ENCODE measurements at places on chromosomes 13 and 19.

GRCh38 chr19:35045667-35046300, 4.3 kb downstream of the HPN start:
- peak; percentile 40 for DNase-seq

DNA sequence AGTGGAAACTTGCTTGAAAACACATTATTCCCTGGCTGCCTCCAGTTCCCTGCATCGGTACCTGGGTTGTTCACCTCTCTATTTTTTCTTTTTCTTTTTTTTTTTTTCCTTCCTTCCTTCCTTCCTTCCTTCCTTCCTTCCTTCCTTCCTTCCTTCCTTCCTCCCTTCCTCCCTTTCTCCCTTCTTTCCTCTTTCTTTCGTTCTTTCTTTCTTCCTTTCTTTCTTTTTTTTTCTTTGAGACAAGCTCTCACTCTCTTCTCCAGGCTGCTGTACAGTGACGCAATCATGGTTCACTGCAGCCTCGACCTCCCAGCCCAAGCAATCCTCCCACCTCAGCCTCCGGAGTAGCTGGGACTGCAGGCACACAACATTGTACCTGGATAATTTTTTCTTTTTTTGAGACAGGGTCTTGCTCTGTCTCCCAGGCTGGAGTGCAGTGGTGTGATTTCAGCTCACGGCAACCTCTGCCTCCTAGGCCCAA, 3.4 kb upstream of the RASAL3 start:
- DNase-seq: no peak

GRCh38 chr19:56080669-56081401, 40.3 kb downstream of the ZNF787 start:
- peak; percentile 82 for DNase-seq

- no peak for DNase-seq
Measured at GRCh38 chr13:113267642-113268405, 29.2 kb upstream of the LAMP1 start.

GRCh38 chr13:99659866-99660554, 158.7 kb downstream of the TM9SF2 start:
- no peak for DNase-seq

DNA sequence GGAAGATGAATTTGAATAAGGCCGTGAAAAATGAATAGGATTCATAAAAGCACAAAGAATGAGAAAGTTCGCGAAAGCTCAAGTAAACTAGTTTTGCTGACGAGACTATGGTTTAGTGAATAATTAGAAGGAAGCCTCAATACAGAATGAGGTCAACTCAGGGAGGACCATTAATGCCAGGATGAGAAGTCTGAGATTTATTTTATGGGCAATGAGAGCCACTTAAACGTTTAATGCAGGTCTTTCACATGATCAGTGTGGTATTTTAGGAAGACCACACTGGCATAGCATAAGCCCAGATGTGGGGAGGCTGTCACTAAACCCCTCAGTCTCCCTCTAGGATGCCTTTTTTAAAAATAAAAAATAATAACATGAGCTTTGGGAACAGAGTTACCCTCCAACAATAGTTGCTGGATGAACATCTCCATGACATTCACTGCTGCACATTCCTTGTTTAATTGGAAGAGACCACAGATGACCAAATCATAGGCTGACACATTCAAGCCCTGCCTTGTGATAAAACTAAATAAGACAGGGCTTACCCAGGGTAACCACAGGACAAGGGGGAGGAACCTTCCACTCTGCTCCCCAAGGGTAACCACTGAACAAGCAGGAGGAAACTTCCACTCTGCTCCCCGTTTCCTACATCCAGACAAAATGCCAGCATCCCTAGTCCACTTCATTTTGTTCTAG, 43.6 kb upstream of the LSM14A start:
- DNase-seq: no peak

DNA sequence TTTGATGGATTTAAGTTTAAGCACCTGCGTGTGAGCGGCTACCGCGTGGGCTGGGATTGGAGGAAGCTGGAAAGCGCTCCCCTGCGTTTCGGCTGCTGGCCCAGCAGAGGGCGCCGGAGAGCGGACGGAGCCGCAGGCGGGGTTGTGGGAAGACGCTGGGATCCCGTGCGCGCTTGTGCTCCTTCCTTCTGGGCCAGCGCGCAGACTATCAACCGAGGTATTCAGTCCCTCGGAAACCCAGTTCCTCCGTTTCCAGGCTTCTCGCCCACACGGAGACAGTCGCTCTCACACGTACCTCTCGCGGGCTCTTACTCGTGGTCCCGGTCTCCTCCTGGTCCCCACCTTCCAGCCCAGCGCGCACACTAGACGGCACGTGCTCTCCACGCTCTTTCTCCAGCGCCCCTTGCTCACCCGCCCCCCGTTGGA, 28.8 kb downstream of the EPN1 start:
- peak; percentile 55 for DNase-seq

DNA sequence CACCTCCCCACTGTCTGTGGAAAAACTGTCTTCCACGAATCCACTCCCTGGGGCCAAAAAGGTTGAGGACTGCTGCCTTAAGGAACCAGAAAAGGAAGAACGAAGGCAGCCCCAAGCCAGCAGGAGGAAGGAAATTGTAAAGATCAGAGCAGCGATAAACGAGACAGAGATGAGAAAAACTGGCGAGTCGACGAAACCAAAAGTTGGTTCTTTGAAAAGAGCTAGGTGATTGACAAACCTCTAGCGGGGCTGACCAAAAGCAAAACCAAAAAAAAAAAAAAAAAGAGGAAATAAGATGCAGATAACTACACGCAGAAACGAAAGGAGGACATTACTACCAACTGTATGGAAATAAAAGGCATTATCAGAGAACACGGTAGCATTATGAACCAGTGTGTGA, 76.9 kb downstream of the GADD45B start:
- peak; percentile 43 for DNase-seq

DNA sequence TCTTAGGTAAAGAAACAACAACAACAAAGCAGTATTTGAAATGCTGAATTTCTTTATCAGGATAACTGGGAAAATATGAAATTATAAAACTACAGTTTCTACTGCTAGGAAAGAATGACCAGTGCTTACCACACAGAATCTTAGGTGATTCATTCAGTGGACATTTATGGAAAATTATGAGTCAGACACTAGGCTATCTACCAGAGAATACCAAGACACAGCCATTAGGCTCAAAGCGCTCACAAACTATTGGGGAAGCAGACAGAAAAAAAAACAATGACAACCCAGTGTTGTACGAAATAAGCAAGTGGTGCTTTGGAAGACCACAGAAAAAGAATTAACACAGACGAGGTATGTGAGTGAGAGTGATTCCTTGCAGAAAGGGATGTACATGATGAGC, 1019.5 kb downstream of the PCDH9 start:
- no peak for DNase-seq

DNA sequence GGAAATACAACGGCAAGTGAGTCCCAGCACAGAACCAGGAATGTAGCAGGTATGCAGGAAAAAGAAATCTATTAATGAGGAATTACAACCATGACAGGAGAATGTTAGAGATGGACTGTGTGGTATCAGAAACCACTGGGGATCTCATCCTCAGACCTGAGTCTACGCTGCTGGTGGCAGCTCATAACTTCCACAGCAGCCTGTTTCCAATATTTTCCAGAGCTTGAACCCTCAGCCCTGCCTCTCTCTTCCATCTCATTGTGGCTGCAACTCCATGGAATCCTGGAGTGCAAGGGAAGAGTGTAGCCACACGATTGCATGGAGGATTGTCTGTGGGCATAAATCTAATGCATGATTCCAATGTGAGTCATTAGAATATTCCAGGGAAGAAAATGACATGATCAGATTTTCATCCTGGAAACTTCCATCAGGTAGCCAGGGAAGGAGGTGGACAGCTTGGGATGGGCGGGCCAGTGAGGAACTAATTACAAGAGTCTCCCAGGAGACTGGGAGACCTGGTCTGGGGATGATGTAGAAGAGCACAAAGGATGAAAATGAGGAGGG, 14.9 kb downstream of the PLA2G4C start:
- DNase-seq: no peak

GRCh38 chr13:49933511-49933910, 2.6 kb downstream of the SPRYD7 start:
- no peak for DNase-seq

DNA sequence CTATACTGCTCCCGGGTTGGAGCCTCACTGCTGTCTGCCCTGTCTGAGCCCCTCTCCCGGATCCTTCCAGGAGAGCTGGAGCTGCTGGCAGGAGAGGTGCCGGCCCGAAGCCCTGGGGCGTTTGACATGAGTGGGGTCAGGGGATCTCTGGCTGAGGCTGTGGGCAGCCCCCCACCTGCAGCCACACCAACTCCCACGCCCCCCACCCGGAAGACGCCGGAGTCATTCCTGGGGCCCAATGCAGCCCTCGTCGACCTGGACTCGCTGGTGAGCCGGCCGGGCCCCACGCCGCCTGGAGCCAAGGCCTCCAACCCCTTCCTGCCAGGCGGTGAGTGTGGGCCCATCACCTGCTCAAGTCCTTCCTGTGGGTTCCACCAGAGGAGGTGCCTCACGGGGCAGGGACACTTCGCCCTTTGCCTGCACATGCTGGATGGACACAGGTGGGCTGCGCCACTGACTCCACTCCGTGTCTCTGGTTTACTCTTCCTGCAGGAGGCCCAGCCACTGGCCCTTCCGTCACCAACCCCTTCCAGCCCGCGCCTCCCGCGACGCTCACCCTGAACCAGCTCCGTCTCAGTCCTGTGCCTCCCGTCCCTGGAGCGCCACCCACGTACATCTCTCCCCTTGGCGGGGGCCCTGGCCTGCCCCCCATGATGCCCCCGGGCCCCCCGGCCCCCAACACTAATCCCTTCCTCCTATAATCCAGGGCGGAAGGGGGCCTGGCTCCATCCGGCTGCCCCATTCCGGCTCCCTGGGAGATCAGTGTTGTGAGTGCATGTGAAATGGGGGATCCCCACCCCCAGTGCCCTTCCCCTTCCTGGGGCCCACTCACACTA, 19.8 kb downstream of the EPN1 start:
- no peak for DNase-seq

- no peak for DNase-seq
Measured at GRCh38 chr19:54279406-54279962, 1.4 kb downstream of the LILRB2 start.

DNA sequence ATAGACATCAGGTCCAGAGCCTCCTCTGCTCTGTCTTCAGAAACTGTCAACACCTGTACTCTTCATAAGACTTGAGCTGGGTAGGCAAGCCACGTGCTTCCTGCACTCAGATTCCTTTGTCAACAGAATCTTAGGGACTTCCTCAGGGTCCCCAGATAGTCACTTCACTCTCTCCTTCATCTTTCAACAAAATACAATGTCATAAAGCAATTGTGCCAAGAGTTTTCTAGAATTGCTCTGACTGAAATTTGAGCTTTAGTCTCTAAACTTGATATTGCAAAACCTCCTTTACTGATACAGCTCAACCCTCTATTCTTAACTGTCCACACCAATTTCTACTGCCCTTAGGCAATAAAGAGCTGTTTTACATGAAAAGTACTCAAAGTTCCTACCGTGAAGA, 179.9 kb downstream of the IRS2 start:
- no peak for DNase-seq

DNA sequence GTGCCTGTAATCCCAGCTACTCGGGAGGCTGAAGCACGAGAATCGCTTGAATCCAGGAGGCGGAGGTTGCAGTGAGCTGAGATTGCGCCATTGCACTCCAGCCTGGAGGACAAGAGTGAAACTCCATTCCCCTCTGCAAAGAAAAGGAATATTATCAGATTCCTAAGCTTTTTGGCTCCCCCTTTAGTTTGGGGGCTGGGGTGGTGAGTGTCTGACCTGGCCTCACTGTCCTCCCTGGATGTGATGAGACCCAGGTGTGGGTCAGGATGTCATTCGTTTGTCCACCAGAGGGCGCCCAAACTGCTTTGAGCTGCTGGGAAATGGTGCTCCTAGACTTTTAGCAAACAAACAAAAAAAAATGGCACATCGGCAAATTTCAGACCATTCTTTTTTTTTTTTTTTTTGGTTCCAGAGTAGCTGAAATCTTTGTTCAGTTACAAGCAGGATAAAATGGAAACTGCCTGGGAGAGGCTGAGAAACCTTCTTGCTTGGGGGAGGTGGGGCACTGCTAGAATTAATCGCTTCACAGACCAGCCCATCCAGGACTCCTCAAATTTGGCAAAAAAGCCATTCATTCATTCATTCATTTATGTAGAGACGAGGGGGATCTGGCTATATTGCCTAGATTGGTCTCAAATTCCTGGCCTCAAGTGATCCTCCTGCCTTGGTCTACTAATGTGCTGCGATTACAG, 29.4 kb downstream of the SPC24 start:
- peak; percentile 84 for DNase-seq

DNA sequence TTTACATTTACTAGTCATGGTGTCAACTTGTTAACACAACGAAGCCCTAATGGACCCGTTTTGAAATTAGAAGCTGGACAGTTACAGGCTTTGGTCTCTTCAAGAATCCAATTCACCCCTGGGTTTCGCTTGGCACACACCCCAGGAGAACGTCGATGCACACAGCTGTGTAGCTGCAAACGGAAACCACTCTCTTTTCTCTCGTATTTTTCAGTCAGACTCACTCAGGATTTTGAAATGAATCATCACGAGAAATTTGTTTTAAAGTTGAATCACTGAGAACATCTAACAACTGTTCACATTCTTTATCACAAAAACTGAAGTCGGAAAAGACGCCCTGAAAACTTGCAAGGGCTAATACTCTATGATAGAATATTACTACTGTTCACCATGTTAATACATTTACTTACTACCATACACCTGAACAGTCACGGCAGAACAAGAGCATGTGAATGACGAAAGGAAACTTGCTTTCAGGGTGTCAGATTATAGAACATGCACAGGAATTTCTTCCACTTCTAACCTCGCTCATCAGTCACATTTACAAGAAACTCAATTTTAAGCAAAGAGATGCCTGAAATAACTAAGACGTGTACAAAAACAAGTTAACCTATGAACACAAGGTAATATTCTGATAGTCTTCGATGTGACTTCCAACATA, 4.7 kb downstream of the PNMA8A start:
- peak; percentile 20 for DNase-seq

DNA sequence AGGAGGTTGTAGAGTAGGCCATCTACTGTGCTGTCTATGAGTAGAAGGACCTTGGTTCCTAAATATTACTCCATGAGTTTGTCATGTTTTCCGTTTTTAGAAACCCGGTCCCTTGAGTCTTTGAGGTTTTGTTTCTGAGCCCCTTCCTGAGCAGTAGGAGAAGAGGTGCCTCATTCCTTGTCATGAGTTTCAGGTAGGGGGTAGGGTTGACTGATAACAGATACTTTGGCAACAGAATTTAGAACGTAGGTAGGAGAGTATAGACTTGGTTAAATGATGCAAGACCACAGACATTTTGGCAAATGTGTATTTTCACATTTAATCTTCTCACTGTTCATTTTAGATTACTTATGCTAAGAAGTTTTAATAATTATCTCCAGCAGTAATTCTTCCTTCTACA, 24.6 kb downstream of the LMO7 start:
- no peak for DNase-seq

- DNase-seq: no peak
Measured at GRCh38 chr19:10379880-10380312, 476 bp downstream of the TYK2 start.

DNA sequence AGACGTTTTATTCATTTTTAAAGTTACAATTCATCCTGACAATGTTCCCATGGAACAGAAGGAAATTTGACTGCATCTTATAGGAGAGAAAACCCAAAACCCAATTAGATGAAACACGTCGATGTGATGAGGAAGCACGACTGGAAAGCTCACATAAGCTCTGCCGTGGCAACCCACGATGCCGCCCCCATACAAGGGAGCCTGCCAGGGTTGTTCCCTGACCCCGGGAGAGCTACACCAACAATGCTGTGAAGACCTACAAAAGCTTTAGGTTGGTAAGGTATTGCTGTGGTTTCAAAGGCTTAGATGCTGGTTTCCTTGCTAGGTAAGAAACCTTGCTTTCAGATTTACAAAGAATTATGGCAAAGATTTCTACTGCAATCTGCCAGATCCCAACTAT, 393.1 kb downstream of the KLF12 start:
- no peak for DNase-seq

Measured in stimulated activated CD4-positive, alpha-beta T cell treated with anti-CD3 and anti-CD28 coated beads, Interleukin-2, amount 100 ng/mL, for 24 hours (primary cell).